ENCODE measurements at places on chromosomes 12 and 14.

DNA sequence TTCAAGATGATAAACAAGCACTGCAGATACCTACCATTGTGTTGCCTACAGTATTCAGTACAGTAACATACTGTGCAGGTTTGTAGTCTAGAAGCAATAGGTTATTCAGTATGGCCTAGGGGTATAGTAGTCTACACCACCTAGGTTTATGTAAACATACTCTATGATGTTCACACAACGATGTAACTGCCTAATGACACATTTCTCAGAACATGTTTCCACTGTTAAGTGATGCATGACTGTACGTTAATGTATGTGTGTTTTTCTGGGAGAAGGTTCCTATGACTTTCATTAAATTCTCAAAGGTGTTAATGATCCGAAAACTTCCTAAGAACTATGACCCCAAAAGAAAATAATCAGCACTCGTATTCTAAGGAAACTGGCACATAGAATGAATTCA, 20.9 kb upstream of the CALM1 start:
- DNase-seq: no peak

- no peak for DNase-seq
Observed at GRCh38 chr12:113072136-113072535, 15.6 kb downstream of the DTX1 start.

GRCh38 chr12:84910549-84911241, 1.9 kb downstream of the SLC6A15 start:
- DNase-seq: no peak

DNA sequence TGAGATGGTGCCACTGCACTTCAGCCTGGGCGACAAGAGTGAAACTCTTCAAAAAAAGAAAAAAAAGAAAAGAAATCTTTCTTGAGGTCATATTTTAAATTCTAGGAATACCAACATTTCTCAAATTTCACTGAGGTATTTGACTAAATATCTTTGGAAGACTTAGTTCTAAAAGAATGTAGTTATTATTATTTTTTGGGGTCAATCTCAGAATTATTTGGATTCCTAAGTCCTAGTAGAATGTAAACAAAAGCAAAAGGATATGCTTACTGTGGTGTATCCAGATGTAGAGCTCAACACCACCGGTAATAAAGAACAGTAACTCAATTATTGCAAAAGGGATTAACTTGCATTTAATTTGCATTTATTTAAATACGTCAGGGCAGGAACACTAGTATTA, 25.0 kb downstream of the PRICKLE1 start:
- DNase-seq: no peak

GRCh38 chr12:76042147-76042546, 10.6 kb upstream of the PHLDA1 start:
- DNase-seq: no peak

DNA sequence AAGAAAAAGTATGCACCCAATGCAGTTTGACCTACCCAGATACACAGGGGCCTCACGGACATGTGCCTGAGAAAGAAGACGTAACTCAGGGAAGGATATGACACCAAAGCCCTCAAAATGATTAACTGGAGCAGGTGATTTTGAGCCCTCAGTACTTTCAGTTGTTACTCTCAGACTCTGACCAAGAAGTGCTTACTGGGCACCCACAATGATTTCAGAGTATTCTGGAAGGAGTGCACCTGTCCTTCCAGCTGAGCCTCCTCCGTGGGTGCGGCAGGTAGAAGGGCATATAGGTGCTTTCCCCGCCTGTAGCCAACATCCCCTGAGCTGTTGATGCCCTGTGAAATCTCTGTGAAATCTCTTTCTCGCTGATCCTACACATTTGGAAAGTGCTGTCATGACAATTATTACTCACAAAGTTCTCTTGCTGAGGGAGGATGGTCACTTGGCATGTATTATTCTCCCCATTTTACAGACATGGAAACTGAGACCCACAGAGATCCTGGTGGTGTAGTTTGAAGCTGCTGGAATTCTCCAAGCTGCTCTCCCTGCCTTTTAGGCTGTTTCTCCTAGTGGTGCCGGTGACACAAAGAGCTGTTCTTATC, 154.3 kb upstream of the CCND2 start:
- DNase-seq: peak; percentile 15

- DNase-seq: no peak
Observed at GRCh38 chr14:50967103-50967502, 22.8 kb upstream of the PYGL start.

- DNase-seq: no peak
Observed at GRCh38 chr12:10722905-10723746, at the start of gene YBX3. TSS of gene YBX3 (minus strand) at chr12:10723323. CDS start at chr12:10723111, 212 bp downstream.

DNA sequence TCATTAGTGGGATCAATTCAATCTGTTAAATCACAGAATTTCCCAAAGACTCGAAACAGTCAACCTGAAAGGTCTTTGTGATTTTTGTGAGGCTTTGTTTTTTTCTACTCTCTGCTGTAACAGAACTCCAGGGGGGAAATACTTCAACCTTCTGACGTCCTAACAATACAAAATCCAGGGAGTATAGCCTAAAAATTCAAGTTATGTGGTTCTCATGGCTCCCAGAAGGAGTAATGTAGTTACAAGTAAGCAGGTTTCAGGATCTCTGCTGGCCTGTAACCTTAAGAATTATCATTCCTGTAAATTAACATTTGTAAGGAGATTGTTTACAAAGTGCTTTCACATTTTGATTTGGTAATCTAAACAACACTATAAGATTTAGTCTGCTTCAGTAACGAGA, 39.9 kb downstream of the VEZT start:
- DNase-seq: no peak

DNA sequence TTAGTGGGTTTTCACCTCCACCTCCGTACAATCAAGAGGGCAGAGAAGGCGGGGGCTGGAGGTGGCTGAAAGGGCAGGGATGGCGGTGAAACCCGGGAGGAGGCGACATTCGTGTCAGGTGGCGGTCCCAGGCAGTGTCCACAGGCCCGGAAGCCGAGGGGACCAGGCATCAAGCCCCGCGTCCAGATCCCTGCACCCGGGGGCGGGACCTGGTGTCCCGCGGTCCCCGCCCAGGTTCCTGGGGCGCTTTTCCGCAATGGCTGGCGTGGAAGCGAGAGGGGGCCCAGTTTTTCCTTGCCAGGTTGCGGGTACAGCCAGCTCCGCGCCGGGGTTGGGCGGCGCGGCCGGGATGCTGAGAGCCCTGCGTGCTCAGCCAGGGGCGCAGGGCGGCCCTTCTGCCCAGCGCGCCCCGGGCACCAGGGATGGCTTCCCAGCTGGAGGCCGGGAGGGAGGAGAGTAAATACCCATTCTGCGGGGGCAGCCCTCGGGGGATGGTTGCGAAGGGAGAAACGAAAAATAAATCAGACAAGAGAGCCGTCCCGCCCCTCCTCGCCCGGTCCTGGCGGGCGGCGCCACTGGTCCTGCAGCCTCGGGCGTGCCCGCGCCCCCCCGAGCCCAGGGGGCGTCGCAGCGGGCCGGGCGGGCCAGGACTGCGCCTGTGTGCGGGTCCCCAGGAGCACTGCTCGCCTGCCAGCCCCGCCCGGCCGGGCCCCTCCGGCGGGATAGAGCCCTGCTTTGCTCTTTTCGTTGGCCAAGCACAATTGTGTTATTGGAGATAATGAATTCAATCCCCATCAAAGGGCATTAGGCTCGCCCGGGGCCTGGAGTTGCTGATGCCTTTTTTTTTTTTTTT, 11.5 kb downstream of the FOXA1 start:
- DNase-seq: no peak

GRCh38 chr12:120579179-120579578, 2.0 kb downstream of the POP5 start:
- DNase-seq: no peak

- DNase-seq: no peak
Observed at GRCh38 chr14:65833267-65833880, 420.8 kb downstream of the FUT8 start.

- DNase-seq: no peak
Observed at GRCh38 chr12:18849080-18849479, 111.2 kb downstream of the CAPZA3 start.

DNA sequence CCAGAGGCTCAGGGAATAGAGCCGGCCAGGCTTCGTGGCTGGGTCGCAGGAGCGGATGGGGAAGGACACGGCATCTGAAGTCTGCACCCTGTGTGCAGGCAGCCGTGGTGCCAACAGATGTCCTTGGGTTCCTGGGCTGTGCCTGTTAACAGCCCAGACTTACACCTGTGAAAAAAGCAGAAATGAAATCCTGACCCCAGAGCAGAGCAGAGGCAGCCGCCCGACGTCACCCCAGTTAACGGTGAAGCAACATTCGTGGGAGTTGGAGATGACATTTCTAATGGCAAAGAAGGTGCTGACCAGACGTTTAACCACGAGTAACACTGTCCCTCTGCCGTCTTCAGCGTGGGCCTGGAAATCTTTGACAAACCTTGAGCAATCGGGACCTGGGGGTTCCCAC, 200.3 kb upstream of the DIO3 start:
- DNase-seq: no peak

DNA sequence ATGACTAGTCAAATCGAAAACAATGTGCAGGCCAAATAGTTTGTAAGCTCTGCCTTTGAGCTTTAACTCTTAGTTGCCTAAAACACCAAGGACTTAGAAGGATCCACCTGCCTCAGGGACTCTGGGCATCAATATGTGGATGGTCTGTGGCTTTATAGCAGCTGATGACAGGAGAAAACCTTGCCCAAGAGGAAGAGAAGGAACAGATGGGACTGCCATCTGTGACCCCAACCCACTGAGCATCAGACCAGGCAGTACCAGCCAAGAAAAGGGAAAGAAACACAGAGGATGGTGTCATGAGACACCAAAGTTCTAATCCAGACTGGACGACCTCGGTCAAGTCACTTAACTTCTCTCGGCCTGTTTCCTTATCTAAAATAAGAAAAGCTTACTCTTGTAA, 12.7 kb downstream of the TGFB3 start:
- no peak for DNase-seq

DNA sequence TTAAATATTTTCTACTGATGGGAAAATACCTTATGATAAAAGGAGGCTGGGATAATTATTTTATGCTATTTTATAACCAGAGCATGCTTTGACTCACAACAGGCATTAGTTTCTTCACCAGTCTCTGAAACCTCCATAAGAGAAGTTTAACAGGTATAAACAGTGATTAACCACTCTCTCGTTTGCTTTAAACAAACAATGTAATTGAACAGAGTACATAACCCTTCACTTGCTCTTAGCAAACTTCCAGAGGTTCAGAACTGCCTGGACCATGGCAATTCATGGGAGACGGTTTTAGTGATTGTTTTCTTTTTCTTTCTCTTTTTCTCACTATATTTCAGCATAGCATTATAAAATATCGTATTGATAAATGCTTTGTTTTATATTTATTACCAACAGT, 35.3 kb downstream of the CFAP251 start:
- no peak for DNase-seq

DNA sequence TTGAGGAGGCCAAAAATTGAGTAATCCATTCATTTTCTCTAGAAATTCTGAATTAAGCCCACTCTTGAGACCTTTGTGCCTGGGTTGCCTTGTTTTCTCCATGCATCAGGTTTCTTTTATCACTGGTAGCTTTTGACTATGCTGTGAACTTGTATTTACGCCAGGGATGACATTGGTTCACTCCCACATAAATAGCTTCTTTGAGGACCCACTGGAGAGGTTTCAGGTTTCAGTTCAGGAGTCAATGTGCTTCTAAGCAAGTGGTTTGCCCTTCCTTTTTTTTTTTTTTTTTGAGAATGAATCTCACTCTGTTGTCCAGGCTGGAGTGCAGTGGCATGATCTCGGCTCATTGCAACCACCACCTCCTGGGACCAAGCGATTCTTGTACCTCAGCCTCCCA, 10.2 kb upstream of the SLC17A8 start:
- DNase-seq: no peak

GRCh38 chr14:66998013-66998412, 191.2 kb upstream of the GARIN2 start:
- no peak for DNase-seq

GRCh38 chr12:12585115-12585863, 22.6 kb upstream of the DUSP16 start:
- no peak for DNase-seq

DNA sequence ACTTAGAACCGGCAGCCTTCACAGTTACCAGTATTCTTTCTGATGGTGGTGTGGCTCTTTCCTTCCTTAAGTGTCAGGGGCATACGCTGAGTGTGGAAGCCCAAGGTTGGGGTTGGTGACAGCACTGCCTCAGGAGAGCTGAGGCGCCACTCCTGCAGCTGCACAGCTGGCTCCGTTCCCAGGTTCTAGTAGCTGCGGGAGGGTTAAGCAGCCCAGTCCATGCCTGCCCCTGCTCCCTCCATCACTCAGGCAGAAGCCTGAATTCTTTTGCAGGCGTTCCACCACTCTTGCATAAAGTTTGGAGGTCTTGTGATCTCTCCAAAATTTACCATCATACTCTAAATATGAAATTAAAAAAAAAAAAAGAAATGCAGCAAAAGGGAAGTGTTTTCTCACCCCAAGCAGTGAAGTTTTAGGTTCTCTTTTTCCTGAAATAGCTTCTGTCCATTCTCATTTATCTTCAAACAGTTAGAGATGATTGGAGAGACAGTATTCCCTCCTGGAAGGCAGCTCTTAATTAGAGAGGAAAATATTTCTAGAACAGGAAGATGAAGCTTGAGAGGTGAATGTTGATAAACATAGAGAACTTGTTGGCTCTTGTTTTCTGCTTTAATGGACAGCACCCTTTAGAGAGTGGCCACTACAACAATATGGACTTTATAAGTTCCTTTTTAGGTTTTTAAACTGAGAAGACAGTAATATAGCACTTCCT, 136.1 kb downstream of the FGD4 start:
- no peak for DNase-seq

DNA sequence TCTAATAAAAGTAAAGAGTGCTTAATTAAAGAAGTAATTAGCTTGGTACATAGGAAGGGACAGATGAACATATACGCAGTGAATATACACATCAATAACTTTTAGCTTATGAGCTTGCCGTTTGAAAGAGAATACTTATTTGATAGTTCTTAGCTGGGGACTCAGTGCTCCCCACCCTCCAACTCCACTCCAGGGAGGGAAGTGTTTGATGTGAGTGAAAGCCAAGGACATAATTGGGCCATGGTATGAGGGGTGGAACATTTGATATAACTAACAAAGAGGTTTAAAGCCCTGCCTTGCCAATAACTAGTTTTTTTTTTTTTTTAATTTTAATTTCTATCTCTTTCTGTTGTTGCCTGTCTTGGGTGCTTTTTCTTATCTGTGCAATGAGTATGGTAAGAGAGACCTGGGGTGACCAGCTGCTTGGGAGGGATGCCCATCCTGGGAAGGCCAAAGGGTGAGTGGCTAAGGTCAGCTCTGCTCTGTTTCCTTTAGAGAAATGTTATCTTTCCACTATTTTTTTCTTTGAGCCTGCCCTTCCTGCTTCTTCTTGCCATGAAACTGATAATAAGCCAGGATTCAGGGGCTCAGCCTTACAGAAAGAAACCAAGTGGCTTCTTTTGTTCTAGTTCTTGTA, 132.8 kb upstream of the CPSF6 start:
- no peak for DNase-seq

GRCh38 chr12:22306311-22306710, 28.2 kb downstream of the ST8SIA1 start:
- no peak for DNase-seq

GRCh38 chr12:103012884-103013283, 55.4 kb downstream of the ASCL1 start:
- DNase-seq: no peak

GRCh38 chr12:116601933-116602810, 43.0 kb downstream of the MAP1LC3B2 start:
- DNase-seq: no peak
